ENCODE measurements at places on chromosomes 7 and 10. TPM values are rescaled to one million over a fixed set of nuclear protein-coding genes. Genes with fewer than 3 reads are reported as not detected.
A peak's percentile ranks its signal among the peaks of the same experiment; 100 is the strongest.

Gene HTR5A
- not detected for total RNA-seq

GRCh38 chr10:119306514-119306951 is 99.2 kb downstream of the GRK5 start:
- H3K4me3 ChIP-seq: peak overlapping the region; percentile 91
- H3K27ac ChIP-seq: peak overlapping the region; percentile 96
- no peaks in the 10 kb centered on the region for H3K36me3 ChIP-seq

GRCh38 chr7:137597856-137598255 is 248.9 kb downstream of the DGKI start:
- H3K36me3 ChIP-seq: peaks cover 2% of the 10 kb centered on the region
- DNase-seq: no peak
- H3K27me3 ChIP-seq: peaks cover 26% of the 10 kb centered on the region
- no peak overlapping the region for H3K27ac ChIP-seq
- H3K4me3 ChIP-seq: no peak overlapping the region

DNA sequence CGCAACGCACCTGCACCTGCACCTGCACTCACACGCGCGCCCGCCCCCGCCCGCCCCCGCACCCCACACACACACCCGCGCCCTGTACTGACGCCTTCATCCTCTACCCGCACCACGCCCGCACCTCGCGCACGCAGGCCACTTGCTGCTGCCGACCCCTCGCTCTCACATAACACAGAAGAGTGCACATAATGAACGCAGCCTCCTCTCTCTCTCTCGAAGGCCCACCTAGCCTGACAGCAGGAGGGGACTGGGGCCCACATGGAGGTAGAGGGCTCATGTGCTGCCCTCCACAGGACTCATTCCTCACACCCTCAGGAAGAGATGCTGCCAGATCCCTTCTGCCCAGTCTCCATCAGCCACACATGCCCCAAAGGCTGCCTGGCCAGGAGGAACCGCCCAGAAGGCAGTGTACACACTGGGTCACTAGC is 432 bp upstream of the CAMK2B start:
- no peak overlapping the region for H3K27ac ChIP-seq
- H3K4me1 ChIP-seq: peaks cover 6% of the 10 kb centered on the region
- DNase-seq: no peak
- peak overlapping the region; percentile 93 for H3K4me3 ChIP-seq

DNA sequence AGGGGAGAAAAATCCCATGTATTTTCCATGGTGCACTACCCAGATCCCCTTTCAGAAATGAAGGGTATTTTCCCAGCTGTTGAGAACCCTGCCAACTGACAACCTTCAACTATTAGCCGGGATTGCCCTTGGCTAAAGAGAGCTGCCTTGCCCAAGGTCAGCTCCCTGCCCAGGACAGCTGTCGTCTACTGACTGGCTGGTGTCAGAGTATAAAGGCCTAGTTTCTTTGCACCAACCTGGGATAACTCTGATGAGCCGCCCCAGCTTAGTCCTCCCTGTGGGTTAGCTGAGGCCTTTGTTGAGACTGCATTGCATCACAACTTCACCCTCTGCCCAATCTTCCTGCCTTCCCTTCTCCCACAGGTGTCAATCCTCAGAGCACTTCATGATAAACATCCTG is 147.2 kb upstream of the RHEB start:
- H3K27me3 ChIP-seq: no peaks in the 10 kb centered on the region
- peaks cover 7% of the 10 kb centered on the region for H3K36me3 ChIP-seq
- DNase-seq: no peak
- H3K4me1 ChIP-seq: peaks cover 9% of the 10 kb centered on the region
- H3K27ac ChIP-seq: no peak overlapping the region

GRCh38 chr10:80382989-80383388 is 25.4 kb upstream of the PRXL2A start:
- H3K4me3 ChIP-seq: peak overlapping the region; percentile 66
- H3K27ac ChIP-seq: no peak overlapping the region
- H3K36me3 ChIP-seq: no peaks in the 10 kb centered on the region
- H3K4me1 ChIP-seq: peaks cover 12% of the 10 kb centered on the region
- no peak for DNase-seq

Measured in T-helper 17 cell (primary cell).